Heart right ventricle (tissue), 16 donors: ENCODE measurements at places on chromosomes 5 and 9. TPM values are rescaled to one million over a fixed set of nuclear protein-coding genes. Genes with fewer than 3 reads are reported as not detected.

DNA sequence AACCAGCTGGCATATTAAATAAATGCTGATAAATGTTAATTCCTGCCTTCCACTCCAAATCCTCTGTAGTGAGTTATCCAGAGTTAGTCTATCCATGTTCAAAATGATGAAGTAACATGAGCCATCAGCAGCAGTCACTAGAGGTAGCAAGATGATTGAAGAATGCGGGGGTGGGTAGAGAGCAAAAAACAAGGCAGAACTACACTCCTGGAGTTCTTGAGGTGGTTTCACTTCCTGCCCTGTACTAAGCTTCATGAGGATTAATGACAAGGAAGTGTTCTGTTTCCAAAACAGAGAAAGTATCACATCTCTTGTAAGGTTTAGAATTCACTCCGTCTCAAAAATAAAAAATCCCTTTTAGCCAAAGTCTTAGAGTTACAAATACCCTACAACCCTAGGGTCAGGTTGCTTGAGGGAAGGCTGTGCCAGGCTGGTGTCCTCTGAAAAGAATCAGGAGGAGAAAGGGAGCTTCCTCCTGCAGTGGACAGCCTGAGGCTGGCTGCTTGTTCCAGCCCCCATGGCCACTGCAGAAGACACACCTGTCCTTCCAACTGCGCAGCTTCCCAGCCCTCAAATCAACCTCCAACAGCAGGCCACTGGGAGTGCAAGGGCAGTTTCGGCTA lies 180.2 kb downstream of the DENND1A start:
- no peak for DNase-seq

The SMIM32 gene
- not detected for total RNA-seq

The SLC6A3 gene
- not detected for total RNA-seq

The GABRA6 gene
- not detected for total RNA-seq

GRCh38 chr5:170204202-170204601 lies 28.6 kb upstream of the C5orf58 start:
- DNase-seq = no peak

The FRMD3 gene
- 127 TPM for total RNA-seq

- DNase-seq = no peak
These were observed 8.3 kb downstream of the TMEM250 start for GRCh38 chr9:136110082-136111061.

DNA sequence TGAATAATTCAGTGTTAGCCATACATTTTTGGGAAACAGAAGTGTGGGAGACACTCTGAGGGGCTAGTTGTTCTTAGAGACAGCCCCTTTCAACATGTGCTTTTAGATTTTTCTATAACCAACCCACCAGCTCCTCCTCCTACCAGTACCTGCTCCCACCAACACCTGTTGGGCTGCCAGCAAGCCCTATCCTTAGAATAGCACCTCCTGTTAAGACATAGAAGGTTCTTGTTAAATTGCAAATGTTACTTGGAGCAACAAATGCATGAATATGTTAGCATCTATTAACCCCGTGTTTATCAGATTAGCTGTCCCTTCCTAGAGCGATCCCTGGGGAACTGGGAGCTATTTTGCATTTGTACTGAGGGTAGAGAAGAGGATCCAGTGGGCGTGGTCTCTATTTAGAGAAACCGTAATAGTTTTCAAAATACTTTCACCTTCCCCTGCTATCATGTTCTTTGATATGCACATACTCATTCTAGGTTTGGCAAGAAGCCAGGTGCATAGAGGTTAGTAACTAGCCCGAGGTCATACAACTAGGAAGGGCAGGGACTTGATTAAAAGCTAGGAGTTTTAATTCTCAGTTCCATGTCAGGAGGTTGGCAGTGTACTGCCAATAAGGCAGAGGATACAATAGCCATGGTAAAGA lies 334.4 kb downstream of the KCTD16 start:
- DNase-seq = no peak

DNA sequence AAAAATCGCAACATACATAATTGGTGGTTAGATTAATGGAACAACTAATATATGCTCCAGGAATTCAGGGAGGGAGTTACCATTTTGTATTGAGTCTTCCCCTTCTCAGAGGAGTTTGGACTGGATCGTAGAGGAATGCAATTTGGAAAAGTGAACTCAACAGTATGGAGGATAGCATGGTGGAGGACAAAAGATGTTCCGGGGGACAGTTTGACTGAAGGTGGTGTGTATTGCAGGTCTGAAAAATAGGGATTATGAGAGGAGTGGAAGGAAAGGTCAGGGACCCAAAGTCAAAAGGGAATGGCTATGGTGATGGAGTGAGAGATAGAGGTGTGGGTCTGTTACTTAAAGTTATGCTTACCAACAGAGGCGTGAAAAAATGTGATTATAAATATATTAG lies 1.5 kb downstream of the DNAJC21 start:
- no peak for DNase-seq

DNA sequence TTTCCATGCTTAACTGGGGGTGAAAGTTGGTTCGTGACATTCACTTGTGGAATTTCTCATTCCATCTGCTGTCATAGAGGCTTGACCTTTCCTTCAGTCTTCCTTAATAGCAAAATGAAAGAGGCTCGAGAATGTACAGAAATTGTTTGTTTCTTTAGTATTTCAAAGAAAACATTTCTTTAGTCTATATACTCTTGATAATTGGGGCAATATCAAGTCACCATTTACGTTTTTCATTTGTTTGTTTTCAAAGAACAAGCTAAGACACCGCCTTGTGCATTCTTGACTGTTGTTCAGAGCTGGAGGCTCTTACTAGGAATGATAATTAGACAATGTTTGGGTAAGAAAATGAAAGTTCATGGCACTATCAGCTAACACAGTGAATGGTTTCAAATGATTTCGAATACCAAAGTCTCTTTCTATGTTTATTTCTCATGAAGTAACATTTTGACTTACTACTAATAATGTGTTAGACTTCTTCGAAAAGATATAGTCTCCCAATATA lies 835.4 kb downstream of the SEMA5A start:
- DNase-seq = no peak

DNA sequence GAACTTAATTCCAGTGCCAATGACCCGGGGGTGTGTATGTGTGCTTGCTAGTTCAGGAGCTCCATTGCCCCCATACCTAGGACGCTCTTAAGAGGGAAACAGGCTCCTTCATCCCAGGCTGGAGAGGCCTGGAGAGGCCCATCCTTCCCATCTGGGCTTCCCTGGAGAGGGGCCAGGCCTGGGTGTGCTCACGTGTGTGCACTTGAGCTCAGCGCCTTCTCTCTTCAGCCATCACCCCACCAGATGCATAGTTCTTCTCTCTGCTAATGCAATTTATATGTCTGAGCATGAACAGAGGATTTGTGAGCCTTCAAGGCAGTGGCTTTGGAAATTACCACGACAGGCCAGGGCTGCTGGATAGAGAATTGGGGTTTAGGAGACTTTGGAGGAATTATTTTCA lies 48.6 kb upstream of the SHB start:
- DNase-seq = no peak

- no peak for DNase-seq
These were observed 394.6 kb upstream of the ARRDC3 start for GRCh38 chr5:91777671-91778070.

GRCh38 chr5:170736966-170737365 lies 46.6 kb upstream of the GABRP start:
- no peak for DNase-seq

The CDKN2B gene
- 2.3 TPM for total RNA-seq

GRCh38 chr5:40291338-40291737 lies 388.4 kb upstream of the PTGER4 start:
- no peak for DNase-seq

The CCDC187 gene
- total RNA-seq = 0.04 TPM

GRCh38 chr5:55232985-55233928 lies at the start of gene CCNO:
Gene CCNO, minus strand, starts transcription at chr5:55233608. Its CDS starts 85 bp downstream, at chr5:55233523.
- peak; percentile 41 for DNase-seq
